Neural progenitor cell (in vitro differentiated cells): ENCODE measurements at places on chromosomes 1 and 21.

- peak; percentile 21 for DNase-seq
Measured at GRCh38 chr21:27804515-27804914, 837.6 kb upstream of the ADAMTS5 start.

- DNase-seq = no peak
Measured at GRCh38 chr1:210464519-210465039, 135.9 kb downstream of the HHAT start.

GRCh38 chr1:201330541-201330940 is 46.9 kb downstream of the TNNT2 start:
- DNase-seq = no peak

- DNase-seq = no peak
Measured at GRCh38 chr1:14913482-14914177, 239.9 kb upstream of the TMEM51 start.

- no peak for DNase-seq
Measured at GRCh38 chr1:85327759-85328158, 51.3 kb upstream of the BCL10 start.

GRCh38 chr1:243354511-243355153 is 98.8 kb downstream of the SDCCAG8 start:
- DNase-seq = no peak

DNA sequence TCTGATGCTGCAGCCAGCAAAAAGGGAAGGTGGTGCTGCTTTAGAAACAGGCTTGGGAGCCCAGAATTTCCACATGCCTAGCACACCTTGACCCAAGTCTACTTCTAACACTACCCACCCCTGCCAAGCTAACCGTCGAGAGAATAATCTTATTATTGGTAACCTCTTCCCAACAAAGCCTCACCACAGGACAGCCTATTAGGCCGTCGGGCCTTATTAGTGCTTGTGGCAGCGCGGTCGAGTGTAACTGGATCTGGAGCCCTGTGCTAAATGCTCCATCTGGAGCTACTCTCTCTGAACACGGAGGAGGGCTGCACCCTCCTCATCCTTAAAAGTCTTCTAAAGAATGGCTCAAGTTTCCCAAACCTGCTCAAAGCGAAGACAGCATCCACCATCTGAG is 165.5 kb upstream of the NFIA start:
- DNase-seq = peak; percentile 85

DNA sequence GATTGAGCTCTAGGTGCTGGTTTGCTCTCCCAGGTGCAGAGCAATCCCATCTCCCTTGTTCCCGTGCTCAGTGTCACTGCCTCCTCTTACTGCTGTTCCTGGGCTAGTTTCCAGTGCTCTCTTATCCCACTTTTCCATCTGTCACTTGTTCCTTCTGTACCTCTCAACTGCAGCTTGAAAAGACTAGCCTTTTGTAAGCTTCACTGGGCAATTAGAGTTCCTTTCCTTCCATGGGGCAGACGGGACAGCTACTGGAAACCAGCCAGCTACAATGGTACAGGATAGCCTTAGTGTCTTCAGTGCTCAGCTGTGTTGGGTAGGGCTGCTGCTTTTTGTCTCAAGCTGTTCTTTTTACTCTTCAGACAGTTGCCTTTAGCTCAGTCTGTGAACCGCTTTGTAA is 31.6 kb downstream of the AGT start:
- DNase-seq = no peak

DNA sequence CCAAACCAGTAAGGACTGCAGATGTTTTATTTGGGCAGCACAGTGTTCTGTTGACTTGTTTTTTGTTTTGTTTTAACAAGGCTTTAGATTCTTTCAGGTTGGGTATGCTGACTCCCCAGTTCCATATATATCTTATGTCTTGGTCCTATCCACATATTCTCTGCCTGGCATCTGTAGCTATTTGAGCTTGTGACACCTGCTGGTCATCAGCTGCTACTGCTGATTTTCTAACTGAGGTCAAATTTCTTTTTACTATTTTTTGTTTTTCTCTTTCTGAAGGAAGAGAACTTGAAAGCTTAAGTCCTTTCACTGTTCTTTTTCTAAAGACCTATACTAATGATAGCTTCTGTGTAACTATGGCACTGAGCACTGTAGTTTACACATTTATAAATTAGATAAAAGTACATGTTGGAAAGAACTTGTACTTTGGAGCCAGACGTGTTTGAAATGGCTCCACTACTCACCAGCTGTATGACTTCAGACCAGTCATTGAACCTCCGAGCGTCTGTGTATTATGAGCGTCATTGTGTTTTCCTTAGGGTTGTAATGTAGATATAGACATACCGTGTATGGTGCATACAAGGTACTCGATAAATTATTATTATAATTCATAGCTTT is 109.4 kb downstream of the NRDC start:
- peak; percentile 68 for DNase-seq
